ENCODE measurements at places on chromosomes 6 and 20.

GRCh38 chr6:43261198-43261597, 17.9 kb downstream of the TTBK1 start:
- no peak for DNase-seq

DNA sequence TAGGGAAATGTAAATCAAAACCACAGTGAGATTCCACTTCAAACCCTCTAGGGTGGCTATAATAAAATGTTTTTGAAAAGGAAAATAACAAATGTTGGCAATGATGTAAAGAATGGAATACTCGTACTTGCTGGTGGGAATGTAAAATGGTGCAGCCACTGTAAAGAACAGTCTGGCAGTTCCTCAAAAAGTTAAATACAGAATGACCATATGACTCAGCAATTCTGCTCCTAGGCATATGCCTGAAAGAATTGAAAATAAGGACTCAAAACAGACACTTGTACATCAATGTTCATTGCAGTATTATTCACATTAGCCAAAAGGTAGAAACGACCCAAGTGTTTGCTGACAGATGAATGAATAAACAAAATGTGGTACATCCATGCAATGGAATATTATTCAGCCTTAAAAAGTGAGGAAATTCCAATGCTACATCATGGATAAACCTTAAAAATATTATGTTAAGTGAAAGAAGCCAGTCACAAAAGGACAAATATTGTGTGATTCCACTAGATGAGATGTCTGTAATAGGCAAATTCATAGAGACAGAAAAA, 10.2 kb upstream of the RNF114 start:
- no peak for DNase-seq

- no peak for DNase-seq
These were observed 5.5 kb downstream of the PTGIS start for GRCh38 chr20:49562311-49563014.

- no peak for DNase-seq
These were observed 17.7 kb downstream of the CLIC5 start for GRCh38 chr6:45997875-45998506.

GRCh38 chr6:141492521-141493284, 640.0 kb upstream of the GJE1 start:
- no peak for DNase-seq

DNA sequence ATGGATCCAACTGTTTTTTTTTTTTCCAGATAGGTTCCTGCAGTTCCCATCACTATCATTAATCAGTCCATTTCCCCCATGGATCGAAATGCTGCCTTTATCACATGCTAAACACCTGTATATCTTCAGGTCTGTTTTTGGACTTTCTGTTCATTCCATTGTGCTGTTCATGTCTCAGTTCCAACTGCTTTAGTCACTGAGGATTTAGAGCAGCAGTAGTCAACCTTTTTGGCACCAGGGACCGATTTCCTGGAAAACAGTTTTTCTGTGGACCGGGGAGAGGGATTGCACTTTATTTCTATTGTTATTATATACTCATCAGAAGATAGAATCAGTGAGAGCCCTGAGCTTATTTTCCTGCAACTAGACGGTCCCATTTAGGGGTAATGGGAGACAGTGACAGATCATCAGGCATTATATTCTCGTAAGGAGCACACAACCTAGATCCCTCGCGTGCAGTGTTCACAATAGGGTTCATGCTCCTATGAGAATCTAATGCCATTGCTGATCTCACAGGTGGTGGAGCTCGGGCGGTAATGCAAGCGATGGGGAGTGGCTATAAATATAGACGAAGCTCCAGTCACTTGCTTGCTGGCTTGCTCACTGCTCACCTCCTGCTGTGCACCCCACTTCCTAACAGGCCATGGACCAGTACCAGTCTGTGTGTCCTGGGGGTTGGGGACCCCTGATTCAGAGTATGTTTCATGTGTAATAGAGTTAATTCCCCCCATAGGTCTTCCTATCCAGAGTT, 46.0 kb downstream of the CAP2 start:
- no peak for DNase-seq

- DNase-seq, result no peak
These were observed 205.1 kb downstream of the LY86 start for GRCh38 chr6:6793388-6794250.

GRCh38 chr20:7673841-7674240, 266.4 kb downstream of the HAO1 start:
- no peak for DNase-seq

DNA sequence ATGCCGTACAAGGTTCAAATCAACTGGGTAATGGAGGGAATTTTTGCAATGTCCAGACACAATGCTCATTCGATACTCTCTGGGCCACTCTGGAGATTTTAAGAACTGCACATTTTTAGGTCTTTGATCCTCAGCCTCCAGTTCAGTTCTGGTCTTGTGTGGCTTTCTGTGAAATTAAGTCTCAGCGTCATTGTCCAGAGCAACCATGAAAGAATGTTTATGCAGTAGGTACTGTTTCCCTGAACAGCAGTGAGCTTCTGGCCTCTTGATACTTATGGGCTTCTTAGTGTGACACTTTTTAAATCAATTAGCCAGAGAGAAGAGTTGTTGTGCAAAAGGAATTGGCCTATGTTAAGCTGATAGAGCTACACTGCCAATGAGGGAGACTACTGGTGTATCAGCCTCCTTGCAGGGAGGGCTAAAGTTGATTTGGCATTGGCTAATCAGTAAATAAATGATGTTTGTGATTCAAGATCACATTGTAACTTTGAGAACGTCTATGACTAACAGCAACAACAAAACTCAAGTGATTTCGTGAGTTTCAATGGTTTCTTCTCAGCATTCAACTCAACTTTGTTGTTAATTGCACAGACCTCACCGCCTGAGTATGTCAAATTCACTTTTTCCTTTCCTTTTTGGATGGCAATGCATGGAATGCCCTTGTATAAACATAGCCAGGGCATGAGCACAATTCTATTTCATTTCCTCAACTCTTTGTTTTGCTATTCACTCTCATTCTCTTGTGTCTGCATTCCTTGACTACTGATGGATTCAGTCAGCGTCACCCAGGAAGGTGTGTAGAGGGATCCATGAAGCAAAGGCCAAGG, 85.1 kb downstream of the GJA1 start:
- DNase-seq, result no peak

- DNase-seq, result no peak
These were observed 25.9 kb downstream of the ADGRF1 start for GRCh38 chr6:47016261-47016660.

DNA sequence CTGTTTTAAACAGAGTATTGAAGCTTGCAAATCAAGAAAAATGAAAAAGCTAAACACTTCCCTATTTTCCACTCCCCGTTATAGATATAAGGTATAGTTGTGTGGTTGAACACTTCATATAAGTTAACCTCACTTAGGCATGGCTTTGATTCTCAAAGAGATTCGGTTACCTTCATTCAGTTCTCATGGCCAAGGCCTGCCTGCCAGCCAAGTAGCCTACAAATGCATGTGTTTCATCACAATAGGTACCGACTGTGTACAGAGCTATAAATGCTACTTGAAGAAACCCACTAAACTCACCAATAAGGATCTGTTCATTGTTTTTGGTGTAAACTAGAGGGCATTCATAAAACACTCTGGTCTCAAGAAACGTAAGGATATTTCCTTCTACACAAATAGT, 27.8 kb downstream of the PM20D2 start:
- DNase-seq, result no peak

DNA sequence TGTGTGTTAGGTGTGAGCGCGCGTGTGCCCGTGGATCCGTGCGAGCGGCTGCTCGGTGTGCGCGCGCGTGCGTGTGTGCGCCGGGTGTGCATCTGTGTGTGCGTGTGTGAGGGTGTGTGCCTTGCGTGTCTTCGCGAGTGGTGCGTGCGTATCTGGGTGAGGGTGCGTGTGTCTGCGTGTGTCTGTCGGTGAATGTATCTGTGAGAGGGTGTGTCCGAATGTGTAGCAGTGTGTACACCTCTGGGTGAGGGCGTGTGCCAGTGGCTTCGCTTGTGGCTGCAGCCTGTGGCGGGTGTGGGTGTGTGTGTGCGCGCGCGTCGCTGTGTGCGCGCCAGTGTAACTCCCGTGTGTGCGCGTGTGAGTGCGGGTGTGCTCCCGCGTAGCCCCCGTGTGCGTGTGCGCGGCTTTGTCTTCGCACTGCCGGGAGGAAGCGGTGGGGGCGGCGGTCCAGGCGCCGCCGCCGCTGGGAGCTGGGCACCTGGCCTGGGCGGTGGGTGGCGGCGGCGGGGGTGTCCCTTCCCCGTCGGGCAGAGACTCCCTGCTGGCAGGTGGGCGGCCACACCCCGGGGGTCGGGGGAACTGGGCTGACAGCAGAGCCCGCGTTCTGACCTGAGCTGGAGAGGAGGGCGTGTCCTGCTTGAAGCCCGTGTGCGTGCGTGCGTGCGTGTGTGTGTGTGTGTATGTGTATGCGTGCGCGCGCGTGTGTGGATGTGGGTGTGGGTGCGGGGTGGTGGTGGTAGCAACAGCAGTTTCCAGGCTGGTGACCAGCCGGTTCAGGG, 61.3 kb upstream of the EPB41L1 start:
- no peak for DNase-seq

DNA sequence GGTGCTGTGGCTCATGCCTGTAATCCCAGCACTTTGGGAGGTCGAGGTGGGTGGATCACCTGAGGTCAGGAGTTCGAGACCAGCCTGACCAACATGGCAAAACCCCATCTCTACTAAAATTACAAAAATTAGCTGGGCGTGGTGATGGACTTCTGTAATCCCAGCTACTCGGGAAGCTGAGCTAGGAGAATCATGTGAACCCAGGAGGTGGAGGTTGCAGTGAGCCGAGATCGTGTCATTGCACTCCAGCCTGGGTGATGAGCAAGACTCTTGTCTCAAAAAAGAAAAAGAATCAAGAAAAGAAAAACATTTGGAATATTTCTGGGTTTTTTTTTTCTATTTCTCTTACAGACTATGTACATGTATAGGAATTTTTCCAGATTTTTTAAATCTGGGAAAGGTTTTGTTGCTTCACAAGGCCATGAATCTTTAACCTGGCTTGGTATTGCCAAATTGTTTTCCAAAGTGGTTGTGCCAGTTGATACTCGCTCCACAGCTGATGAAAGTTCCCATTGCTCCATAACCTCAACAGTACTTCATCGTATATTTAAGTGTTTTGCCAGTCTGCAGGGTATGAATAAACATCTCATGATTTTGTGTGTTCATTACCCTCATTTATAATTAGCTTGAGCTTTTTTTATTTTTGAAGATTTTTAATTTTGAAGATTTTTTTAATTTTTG, 33.5 kb downstream of the RNF217 start:
- no peak for DNase-seq

DNA sequence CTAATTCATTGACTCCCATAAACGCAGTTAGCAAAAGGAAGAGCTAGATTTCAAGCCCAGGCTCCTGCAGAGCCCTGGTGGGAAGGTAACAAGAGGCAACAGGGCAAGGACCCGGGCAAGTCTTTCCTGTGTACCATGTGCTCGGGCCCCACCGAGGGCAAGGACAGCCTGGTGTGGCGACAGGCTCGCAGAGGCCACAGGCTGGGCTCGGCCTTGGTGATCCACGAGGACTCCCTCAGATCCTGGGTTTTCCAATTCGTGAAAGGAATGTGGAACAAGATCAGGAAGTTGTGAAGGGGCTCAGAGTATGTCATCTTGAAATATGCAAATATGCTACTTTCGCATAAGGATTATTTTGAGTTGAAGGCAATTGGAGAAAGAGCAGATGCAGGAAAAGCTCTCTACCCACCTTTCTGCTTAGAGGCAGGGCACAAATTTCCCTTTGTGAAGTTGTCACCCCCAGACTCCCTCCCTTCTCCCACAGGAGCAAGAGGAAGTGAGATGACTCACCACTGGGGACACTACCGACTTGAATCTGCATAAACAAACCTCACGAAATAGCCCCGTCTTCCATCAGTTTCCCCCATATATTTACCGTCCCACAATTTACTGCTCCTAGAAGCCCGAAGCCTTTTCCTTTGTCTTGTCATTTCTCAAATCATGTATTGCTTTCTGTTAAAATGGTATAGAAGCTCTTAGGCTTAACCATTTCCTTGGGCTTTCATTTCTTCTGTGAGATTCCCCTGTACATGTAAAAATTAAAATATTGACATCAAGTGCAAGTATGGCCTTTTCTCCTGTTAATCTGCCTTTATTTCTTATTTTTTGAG, 79.0 kb downstream of the PSMG4 start:
- no peak for DNase-seq

- no peak for DNase-seq
These were observed 686 bp downstream of the ZGPAT start for GRCh38 chr20:63708301-63709148.

DNA sequence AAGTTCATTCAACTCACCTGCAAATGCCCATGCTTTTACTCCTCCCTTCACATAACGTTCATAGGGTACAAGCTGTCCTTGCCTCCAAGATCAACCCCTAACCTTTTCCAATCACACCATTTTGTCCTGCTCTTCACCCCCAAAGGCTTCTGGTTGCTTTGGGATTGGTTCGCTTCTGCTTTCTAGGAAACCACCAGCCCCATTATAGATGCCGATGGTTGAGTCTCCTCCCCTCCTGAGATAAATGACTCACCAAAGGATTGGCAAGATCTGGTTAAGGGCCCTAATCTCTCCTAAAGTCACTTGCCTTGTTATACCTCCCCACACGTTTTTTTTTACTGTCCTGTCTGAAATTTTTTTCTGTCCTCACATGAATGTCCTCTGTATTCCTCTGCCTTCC, 311.4 kb downstream of the HACE1 start:
- no peak for DNase-seq

DNA sequence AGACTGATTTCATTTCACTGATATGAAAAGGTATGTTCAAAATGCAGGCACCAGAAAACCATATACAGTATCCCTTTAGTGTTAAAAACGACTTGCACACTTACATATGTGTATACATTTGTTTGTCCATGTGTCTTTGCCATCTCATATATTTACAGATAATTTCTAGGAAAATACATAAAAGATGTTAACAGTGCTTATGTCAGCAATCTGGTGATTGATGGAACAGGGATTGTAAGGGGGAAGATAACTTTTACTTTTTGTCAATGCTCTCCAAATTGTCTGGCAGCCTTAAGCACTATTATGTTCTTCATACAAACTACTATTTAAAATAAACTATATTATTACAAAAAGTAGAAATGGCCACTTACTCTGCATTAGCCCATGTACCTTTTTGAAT, 238.5 kb upstream of the DEFB112 start:
- no peak for DNase-seq

- no peak for DNase-seq
These were observed 6.3 kb upstream of the FOXF2 start for GRCh38 chr6:1382883-1383728.
